ENCODE measurements at places on chromosomes 4 and X. TPM values are rescaled to one million over a fixed set of nuclear protein-coding genes. Genes with fewer than 3 reads are reported as not detected.
A peak's percentile ranks its signal among the peaks of the same experiment; 100 is the strongest.

Gene FAT4
- total RNA-seq: 5.4 TPM

GRCh38 chrX:78102091-78102490, 2.0 kb upstream of the PGK1 start:
- DNase-seq: no peak

GRCh38 chr4:177718514-177718913, 276.3 kb upstream of the AGA start:
- DNase-seq: no peak

DNA sequence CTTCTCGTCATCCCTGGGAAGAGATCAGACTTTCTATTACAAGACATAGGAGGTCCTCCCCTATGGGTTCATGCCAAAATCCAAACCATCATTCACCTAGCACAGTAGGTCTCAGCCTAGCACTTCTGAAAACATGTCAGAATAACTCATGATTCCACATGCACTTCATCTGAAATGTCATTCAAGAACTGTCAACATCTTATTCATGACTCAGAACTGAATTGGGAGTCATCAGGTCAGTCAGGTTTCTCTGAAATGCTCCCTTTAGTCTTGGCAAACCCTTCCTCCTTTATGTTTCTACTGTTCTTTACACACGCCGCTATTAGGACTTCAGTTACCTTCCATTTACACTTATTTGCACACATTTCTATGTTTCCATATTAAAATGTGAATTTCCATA, 67.2 kb downstream of the ANTXR2 start:
- no peak for DNase-seq

Gene XG
- total RNA-seq: 6.9 TPM

- no peak for DNase-seq
Observed at GRCh38 chr4:75876218-75876617, 26.0 kb downstream of the PPEF2 start.

GRCh38 chr4:105558277-105558676, 5.9 kb downstream of the ARHGEF38 start:
- DNase-seq: no peak

DNA sequence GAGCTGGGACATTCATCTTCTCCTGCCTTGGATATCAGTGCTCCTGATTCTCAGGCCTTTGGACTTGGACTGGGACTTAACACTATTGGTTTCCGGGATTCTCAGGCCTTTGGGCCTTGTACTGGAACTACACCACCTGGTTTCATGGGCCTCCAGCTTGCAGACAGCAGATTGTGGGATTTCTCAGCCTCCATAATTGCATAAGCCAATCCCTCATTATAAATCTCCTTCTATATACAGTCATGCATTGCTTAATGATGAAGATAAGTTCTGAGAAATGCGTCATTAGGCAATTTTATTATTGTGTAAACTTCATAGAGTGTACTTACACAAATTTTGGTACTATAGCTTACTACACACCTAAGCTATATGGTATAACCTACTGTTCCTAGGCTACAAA, 8.9 kb upstream of the CCNG2 start:
- no peak for DNase-seq

GRCh38 chr4:33060674-33061542, 2340.7 kb downstream of the PCDH7 start:
- no peak for DNase-seq

Gene TMEM47
- total RNA-seq: 28.5 TPM

DNA sequence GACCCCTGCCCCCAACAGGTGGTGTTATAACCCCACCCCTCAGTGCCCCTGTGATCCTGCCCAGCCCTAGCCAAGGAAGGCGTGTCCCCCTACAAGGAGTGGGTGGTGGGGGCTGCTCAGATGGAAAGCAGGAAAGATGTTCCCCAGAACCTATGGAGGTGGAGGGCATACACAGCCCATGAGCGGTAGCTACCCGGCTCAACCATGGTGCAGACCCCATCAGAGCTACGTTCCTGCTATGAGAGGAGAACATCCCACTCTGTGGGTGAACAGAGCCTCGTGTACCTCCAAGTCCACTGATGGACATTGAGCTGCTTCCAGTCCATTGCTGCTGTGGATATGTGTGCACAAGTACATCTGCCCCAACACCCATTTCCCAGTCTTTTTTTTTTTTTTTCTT, 71.1 kb downstream of the SHOX start:
- no peak for DNase-seq

Gene CCDC120
- total RNA-seq: 15.0 TPM

DNA sequence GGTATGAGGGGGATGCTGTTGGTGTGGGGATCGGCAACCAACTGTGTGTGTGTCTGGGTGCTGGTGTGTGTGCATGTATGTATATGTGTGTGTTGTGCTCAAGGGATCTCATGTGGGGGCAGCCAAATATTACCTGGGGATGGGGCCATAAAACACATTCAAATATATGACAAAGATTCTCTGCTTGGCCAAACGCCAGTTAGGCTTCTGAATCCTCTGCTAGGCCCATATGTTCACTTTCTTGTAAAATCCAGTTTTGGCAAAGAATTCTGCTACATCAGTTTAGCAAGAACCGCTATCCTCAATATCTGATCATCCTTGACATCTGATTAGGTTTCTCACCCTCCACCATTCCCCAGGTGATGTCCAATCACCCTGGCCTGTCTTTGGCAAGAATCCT, 106.6 kb downstream of the RASL11B start:
- no peak for DNase-seq

DNA sequence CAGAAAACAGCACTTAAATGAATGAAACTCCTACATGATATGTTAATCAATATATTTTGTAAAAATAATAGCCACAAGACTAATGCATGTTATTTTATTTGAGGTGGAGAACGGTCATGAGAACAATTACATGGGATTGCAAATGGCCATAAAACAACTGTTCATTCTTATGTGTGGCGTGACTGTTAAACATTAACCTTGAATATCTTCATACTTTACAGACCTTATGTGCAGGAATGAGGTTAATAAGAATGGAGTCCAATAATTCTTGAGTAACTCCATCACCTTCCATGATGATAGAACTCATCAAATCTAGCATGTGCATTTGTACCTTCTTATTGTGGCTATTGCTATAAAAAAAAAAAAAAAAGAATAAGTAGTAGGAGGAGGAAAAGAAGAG, 55.3 kb downstream of the PDS5A start:
- no peak for DNase-seq

DNA sequence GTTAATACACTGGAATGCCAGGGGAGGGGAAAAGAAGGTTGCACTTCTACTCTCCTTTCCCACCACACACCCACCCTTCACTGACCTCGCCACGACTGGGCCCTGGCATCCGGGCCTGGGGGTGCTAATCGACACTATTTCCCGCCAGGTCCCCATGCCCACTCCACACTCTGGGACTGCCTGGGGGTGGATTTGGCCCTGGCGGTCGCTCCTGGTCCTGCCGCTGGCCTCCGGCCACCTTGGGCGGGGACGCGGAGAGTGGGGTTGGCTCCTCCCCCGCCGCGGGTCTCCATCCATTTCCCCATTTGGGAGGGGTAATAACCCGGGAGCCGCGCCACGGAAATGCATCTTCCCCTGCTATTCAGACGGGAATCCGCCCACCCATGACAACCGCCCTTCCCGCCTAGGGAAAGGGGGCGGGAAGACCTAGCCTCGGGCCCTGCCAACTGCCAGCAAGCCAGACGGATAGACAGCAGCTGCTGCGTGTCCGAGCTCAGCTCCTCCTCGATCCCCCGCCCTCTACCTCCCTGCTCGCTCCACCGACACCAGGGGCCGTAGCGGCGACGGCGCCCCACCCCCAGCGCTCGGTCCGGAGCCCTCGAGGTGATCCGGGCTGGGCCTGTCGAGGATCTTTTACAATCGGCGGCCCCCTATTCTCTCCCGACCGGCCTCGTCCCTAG, 78.1 kb downstream of the RLIM start:
- DNase-seq: peak; percentile 58

DNA sequence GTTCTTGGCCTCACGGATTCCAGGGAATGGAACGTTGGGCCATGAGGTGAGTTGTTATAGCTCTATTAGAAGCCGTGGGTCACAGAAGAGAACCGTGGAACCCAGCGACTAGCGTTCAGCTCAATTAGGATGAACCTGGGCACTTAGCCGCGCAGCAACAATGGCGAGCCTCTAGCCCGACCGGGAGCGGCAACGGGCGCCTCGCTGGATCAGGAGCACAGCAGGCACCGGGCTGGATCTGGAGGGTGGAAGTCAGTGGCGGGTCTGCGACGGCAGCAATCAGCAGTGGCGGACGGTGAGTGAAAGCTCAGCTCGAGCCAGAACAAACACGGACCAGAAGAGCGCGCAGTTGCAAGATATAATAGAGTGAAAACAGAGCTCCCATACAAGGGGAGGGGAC, 34.2 kb downstream of the AGA start:
- no peak for DNase-seq

DNA sequence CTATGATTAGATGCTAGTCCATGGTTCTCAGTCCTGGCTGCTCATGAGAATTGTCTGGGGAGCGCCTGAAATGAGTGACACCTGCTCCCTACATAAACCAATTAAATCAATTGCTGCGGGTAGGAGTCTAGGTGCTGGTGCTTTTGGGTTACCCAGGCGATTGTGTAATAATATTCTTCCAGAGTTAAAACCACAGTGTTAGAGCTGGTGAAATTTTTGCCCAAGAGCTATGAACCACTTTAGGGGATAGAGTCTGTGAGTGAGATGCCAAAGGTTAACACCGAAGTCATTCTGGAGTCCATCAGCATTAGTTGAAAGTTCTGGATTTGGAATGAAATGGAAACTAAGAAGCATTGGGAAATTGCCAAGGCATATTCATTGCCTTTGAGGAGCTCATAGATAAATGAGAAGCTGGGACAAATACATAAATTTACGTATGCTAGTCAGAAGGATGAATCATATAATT, 15.3 kb downstream of the PDK3 start:
- DNase-seq: no peak

Gene SYTL4
- total RNA-seq: 25.7 TPM

- no peak for DNase-seq
Observed at GRCh38 chr4:7609316-7609715, 174.6 kb upstream of the PSAPL1 start.

DNA sequence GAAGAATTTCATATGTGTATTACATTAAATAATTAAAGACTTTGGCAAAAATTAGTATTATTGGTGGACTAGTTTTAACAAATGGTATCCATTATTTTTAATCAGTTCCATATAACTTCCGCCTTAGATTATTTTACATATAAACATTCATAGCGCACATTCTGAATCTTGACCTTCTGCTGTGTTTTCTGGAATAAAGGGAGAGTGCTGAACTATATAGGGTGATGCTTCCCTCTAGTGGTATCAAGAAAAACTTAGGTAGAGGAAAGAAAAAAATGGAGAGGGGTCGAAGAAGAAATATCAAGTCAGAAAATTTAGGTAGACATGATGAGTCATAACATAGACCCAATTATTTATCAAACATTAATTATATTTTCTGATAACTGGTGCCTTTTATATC, 155.6 kb upstream of the PACRGL start:
- no peak for DNase-seq

DNA sequence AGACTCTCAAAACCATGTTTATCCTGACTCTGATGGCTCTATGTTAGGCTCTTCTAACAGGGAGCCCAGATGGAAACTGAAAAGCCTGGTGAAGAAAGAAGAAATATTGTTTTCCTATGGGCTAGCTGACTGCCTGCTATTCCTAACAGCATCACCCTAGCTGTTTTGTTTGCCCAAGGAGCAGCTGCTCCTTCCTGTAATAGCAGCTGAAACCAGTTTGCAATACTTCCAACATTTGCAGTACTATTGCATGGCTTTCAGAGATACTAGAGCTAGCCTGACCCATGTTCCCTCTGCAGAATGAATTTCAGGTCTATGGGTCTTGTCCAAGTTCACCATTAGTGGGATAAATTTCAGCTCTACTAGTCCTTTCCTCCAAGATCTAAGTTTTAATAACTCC, 495.2 kb downstream of the INPP4B start:
- no peak for DNase-seq

Gene RAB39B
- total RNA-seq: 3.6 TPM

DNA sequence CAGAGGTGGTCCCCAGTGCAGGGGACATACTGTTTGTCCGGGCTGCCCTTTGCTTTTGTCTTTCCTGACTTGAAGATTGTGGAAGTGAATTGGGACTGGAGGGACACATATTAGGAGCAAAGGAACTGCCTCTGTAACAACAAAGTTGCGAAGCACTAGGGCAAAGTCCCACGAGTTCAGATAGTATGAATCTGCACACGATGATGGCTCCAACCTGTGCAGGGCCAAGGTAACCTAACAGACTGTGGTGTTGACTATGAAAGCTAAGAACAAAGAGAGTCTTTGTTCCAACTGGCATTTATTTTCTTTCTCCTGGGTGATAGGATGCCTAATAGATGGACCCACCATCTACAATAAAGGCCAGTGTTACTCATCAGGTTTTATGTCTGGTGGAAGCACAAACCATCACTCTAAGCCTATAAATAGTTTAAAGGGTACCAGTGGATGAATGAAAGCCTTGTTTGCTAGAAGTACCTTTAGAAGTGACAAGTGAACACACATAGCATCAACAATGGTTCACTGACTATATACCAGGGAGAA, 71.8 kb downstream of the TMA16 start:
- no peak for DNase-seq

- no peak for DNase-seq
Observed at GRCh38 chr4:25870081-25870480, 7.3 kb upstream of the SEL1L3 start.

DNA sequence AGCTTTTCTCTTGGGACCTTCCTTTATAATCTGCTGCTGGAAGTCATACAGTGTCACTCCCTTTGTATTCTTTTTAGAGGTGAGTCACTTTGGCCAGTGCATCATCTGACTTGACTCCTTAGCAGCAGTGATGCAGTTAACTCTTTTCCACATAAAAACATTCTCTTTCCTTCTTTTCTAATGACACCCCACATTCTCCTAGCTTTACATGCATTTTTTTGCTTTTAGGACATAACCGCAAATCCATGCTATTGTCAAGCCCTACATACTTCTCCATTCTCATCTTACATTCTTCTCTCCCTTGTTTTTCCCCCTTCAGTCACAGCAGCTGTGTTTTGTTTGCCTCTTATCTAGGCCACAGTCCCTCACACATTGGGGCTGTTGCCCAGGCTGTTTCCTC, 55.1 kb downstream of the ZNF330 start:
- no peak for DNase-seq

Gene FHL1
- total RNA-seq: 296 TPM

GRCh38 chr4:69568787-69569186, 70.7 kb downstream of the UGT2A2 start:
- no peak for DNase-seq

- DNase-seq: no peak
Observed at GRCh38 chrX:29775890-29776289, 439.5 kb upstream of the MAGEB2 start.

DNA sequence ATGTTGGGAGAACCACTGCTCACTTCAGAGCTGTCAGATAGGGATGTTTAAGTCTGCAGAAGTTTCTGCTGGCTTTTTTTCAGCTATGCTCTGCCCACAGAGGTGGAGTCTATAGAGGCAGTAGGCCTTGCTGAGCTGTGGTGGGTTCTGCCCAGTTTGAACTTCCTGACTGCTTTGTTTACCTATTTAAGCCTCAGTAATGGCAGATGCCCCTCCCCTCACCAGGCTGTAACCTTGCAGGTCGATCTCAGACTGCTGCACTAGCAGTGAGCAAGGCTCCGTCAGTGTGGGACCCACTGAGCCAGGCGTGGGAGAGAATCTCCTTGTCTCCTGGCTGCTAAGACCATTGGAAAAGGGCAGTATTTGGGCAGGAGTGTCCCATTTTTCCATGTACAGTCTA, 36.8 kb downstream of the AFM start:
- DNase-seq: no peak

Measured in prostate gland (tissue), 2 donors.